GM12891 (cell line): ENCODE measurements at places on chromosomes 7 and 10.

GRCh38 chr10:72563327-72563932, 62.4 kb downstream of the MICU1 start:
- no peak for DNase-seq

- DNase-seq, result no peak
These were observed 22.9 kb upstream of the GRB10 start for GRCh38 chr7:50805447-50806125.

GRCh38 chr10:5600908-5601307, 65.5 kb downstream of the ASB13 start:
- DNase-seq, result no peak

GRCh38 chr7:37287131-37287855, 161.4 kb downstream of the ELMO1 start:
- DNase-seq, result no peak

DNA sequence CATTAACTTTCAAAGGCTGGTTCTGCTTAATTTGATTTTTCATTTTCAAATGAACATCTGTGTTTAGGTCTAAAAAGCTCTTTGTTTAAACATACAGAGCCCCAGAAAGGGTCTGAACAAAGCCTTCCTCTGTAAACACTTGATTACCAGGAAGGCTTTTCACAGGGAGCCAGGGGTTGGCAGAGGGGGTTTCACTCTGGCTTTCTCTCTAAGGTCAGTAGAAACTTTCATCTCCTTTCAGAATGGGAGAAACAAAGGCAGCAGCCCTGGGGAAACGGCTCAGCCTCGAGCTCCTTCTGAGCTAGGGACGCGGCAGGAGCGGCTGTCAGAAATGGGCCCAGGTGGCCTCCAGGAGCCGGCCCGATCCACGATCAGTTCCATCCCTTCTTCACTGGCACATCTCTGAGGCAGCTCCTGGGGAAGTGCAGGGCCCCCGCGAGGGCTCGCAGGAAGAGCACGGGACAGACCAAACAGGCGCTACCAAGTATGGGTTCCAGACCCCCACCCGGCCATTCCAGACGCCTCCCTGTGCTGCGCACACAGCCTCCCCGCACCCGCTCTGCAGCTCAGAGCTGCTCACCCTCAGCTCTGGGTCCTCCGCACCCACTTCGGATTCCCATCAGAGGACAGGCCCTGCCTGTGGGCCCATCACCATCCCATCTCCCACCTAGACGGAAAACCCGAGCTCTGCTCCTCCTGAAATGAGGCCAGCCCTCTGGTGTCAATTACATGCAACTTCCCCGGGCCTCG, 124.1 kb downstream of the MAD1L1 start:
- DNase-seq, result no peak

GRCh38 chr7:74365322-74366022, 76.3 kb downstream of the CLIP2 start:
- no peak for DNase-seq

DNA sequence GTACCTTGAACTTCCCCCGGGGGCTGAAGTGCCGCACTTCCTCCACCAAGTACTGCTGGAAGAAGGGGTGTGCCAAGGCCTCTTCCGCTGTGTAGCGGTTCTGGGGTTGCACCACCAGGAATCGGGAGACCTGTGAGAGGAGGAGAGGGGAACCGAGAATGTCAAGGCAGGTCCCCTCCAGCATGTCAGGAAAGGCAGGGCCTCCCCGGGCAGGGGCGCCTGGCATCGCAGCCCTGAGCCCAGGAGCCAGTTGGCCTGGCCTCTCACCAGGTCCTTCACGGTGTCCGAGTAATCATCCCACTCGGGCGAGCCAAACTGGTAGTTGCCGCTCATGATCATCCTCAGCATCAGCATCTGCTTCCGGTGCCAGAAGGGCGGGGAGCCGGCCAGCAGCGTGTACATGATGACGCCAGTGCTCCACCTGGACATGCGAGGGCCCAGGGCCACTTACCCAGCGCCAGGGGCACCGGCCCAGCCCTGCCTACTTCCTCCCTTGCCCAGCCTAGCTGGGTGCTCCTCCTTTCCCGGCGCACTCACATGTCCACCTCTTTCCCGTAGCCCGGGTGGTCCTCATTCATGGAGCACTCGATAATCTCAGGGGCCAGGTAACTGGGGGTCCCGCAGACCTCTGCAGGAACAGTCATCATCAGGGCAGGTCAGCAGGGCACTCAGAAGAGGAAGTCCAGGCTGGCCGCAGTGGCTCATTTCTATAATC, 11.0 kb downstream of the PHKG1 start:
- DNase-seq, result no peak

DNA sequence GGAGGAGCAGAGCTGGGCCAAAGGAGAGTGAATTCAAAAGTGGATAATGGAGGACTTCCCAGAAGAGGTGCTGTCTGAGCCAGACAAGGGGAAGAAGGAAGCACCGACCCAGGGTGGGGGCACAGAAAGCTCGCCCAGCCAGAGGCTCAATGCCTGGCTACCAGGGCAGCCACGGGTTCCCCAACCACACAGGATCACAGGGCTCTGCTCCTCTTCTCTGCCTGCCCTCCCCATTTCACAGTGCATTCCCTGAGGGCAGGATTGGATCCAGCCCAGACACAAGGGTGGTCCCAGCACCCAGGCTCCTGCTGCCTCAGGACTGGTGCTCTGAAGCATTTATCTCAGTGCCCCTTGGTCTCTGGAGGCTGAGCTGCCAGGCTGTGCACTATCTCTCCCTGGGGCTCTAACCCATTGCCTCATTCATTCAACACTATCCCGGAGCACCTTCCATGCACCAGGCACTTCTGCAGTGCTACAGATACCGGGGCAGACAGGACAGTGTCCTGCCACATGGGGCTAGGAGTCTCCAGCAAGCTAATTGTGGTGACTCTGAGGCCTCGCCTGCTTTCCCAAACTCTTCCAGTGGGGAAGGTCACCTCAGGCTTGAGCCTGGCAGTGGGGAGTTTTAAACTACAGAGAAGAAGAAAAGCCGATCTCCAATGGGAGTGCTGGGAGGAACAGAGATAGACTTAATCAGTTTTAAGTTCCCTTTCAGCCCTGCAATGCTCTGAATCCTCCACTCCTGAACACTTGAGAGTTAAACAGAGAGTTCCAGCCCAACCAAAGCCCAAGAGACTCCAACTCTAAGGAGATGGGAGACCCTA, 201.8 kb upstream of the ZMIZ1 start:
- no peak for DNase-seq

GRCh38 chr10:92997620-92998019, 63.0 kb upstream of the CYP26C1 start:
- no peak for DNase-seq

- no peak for DNase-seq
These were observed 27.9 kb downstream of the GTF2IRD1 start for GRCh38 chr7:74481458-74482196.

- DNase-seq, result no peak
These were observed 87.2 kb downstream of the MDFIC start for GRCh38 chr7:115009139-115009538.

- no peak for DNase-seq
These were observed 13.3 kb downstream of the ANKIB1 start for GRCh38 chr7:92259062-92259461.

GRCh38 chr10:23656735-23657134, 217.9 kb downstream of the OTUD1 start:
- DNase-seq, result no peak

- DNase-seq, result no peak
These were observed 37.8 kb downstream of the RSU1 start for GRCh38 chr10:16779384-16779915.

- no peak for DNase-seq
These were observed 22.2 kb downstream of the TMEM209 start for GRCh38 chr7:130182990-130183389.

- no peak for DNase-seq
These were observed 7.9 kb upstream of the TSPAN13 start for GRCh38 chr7:16745645-16746044.

GRCh38 chr10:59252491-59252890, 76.0 kb downstream of the PHYHIPL start:
- no peak for DNase-seq

- DNase-seq, result no peak
These were observed 13.3 kb downstream of the SORBS1 start for GRCh38 chr10:95547791-95548435.

DNA sequence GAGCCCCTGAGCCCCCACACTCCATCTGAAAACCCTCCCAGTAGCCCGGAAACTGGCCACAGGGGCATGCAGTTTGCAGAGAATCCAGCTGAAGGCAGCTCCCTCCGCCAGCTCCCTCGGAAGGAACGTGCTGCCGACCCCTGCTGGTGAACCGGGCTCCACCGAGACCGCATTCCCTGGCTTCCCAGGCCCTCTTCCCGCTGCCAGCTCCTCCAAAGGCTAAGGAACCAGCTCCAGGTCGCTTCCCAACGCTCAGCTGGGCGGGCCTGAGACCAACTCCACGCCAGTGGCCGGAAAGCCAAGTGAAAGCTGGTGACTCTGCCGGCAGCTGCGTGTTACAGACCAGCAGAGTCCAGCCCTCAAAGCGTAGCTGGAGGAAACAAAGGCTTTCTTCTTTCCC, 35.8 kb downstream of the GPER1 start:
- DNase-seq, result no peak

- DNase-seq, result no peak
These were observed 83.2 kb downstream of the DNAJB9 start for GRCh38 chr7:108652886-108653285.

DNA sequence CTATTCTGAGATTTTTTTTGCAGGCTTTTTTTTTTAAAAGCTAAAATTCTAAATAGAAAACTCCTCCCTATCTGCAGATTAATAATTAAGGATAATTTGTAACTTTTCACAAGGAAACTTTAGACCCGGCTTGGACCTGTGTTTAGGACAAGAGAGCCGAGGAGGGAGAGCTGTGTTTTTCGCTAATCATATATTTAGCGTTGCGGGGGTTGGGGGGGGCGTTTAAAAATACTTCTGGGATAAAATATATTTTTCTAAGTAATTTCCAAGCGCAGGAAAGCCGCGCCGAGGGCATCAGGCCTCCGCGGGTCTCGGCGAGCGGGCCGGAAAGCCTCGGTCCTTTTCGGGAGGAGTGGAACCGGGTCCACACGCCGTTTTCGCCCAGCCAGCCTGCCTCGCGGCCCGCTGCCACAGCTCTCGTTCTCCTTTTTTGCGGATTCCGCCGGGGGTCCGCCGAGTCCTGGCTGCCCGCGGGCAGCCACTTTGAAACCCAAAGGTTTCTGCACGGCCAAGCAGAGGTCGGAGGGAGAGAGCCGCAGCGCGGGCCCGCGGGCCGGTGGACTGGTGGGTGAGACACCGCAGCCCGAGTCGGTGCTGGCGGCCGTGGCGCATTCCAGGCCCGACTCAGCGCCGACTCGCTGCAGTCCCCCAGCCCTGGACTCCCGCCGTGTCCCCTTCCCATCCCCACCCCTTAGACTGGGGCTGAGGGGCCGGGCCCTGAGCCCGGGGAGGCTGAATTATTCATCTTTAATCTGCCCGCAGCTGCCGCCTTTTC, 2.3 kb downstream of the PAX2 start:
- DNase-seq, result no peak

DNA sequence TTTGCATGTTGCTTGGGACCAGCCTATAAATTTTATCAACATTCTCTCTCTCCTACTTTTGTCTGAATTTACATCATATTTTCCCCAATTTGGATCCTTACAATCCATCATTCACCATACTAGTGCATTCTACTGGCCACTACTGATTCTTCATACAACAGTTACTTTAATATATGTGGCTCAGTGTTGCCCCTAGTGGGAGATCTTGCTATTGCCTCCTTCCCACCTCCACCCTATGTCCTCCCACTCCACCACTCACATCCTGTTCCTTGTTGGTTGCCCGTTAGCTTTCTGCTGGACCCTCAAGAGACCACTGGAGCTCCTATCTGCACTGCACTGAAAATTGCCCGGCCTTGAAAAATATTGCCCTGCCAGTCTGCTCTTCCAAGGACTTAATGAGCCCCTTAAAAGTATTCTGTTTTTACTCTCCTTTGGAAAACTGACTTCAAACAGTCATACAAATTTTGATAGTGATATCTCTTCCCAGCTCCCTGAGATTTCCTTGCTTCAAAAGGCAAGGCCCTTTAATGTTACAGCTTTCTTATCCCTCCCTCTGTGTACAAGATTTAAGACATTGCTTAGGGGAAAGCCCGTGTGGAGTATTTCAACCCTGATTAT, 243.2 kb upstream of the TMEM229A start:
- no peak for DNase-seq

DNA sequence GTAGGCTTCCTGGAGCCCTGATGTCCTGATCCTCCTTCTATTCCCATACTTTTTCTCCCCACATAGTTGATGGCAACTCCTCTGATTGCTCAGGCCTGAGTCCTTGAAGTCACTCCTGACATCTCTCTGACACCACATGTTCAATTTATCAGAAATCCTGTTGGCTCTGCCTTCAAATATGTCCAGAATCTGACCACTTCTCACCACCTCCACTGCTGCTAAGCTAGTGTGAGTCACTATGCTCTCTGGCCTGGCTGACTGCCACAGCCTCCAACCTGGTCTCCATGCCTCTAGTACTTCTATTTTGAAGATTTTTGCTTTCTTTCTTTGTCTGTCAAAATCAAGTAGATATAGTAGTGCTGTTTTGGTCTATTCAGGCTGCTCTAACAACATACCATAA, 53.0 kb downstream of the TMEM229A start:
- DNase-seq, result no peak

DNA sequence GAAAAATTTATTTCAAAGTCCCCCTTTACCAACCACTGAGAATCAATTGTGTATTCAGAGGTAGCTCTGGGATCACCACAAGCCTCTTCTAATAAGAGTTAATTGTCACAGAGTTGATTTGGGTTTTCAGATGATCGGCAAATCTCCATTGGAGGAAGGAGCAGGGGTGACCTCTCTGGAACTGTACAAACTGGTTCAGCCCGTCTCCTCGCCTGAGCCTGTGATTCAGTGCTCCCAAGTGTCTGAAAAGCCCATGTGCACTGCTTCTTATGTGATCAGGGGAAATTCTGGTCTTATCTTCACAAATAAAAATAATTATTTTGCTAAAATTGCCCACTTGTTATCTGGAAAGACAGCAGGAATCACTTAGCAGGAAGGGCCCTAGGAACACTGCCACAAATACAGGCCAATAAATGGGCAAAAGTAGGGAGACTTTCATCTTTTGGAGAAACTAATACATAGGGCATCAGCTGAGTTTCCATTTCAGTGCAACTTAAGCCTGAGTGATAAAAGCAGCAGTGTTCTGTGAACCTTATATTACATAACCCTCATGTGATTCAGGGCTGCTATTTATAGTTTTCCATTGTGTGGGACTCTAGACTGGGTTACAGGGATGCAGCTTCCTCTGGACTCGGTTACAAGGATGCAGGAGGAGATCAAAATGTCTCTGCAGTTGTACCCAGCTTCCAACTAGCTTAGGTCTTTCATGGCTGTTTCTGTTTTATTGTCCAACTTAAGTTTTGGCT, 32.3 kb downstream of the CDK1 start:
- DNase-seq, result no peak

DNA sequence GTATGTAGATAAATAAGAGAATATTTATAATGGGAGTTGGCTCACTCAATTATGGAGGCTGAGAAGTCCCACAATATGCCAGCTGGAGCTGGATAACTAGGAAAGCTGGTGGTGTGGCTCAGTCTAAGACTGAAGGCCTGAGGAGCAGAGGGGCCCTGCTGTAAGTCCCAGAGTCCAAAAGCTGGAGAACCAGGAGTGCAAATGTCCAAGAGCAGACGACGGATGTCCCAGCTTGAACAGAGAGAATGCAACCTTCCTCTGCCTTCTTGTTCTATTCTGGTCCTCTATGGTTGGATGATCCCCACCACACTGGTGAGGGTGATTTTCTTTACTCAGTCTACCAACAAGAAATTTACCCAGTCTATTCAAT, 13.2 kb downstream of the IL2RA start:
- no peak for DNase-seq
